Uterus (tissue), 4 donors: ENCODE measurements at places on chromosomes 1 and 21.

- peaks cover 3% of the 10 kb centered on the region for H3K4me1 ChIP-seq
- no peak overlapping the region for H3K4me3 ChIP-seq
- no peak overlapping the region for H3K27ac ChIP-seq
- H3K27me3 ChIP-seq, result no peaks in the 10 kb centered on the region
Measured at GRCh38 chr1:147824798-147825197, 64.4 kb upstream of the GJA5 start.

DNA sequence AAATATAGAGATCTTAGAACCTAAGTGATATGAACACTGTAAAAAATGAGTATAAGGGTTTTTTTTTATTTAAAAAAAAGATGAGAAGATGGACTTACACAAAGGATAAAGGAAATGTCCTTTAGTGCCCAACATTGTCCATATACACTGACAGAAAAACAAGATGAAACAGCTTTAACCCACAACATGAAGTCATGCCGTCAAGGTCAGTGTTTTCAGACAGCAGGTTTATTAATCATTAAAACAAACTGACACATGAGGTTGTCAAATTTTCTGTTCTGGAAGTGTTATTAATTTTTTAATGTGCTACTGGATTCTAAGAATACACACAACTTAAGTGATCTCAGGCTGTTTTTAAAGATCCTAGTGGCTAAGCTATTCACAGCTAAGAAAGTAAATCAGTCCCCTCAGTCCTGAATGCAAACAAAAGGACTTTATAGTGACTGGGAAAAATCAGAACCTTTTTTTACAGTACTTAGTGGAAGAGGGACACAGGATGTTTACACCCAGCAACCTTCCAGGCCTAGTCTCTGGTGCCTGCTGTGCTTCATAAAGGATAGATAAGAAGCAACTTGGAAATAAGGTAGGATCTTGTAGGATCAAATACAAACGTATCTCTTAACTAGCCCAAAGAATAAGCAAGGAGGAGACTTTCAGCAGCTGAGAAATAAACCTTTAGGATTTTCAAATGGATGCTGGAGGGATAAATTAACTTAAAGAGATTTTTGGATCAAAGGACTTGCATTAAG, 21.9 kb upstream of the PKN2 start:
- no peaks in the 10 kb centered on the region for H3K36me3 ChIP-seq
- DNase-seq, result no peak
- H3K4me1 ChIP-seq, result no peaks in the 10 kb centered on the region
- H3K4me3 ChIP-seq, result no peak overlapping the region
- no peaks in the 10 kb centered on the region for H3K27me3 ChIP-seq
- no peak overlapping the region for H3K27ac ChIP-seq

DNA sequence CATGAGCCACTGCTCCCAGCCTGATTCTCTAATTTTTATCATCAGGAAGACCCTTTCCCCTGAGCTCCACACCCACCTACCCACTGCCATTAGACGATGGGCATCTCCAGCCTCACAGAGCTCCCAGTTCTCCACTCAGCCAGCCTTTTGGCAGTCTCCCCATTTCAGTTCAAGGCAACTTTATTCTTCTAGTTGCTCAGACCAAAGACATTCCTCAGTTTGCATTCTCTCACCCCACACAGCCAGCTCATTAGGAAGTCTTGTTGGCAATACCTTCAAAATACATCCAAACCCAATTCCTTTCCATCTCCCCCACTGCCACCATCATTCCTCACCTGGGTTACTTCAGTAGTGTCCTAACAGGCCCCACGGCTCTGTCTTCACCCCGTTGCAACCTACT, 53.4 kb upstream of the COX20 start:
- no peak overlapping the region for H3K4me3 ChIP-seq
- H3K27me3 ChIP-seq, result no peaks in the 10 kb centered on the region
- H3K27ac ChIP-seq, result no peak overlapping the region
- DNase-seq, result no peak
- H3K36me3 ChIP-seq, result no peaks in the 10 kb centered on the region
- H3K4me1 ChIP-seq, result no peaks in the 10 kb centered on the region

DNA sequence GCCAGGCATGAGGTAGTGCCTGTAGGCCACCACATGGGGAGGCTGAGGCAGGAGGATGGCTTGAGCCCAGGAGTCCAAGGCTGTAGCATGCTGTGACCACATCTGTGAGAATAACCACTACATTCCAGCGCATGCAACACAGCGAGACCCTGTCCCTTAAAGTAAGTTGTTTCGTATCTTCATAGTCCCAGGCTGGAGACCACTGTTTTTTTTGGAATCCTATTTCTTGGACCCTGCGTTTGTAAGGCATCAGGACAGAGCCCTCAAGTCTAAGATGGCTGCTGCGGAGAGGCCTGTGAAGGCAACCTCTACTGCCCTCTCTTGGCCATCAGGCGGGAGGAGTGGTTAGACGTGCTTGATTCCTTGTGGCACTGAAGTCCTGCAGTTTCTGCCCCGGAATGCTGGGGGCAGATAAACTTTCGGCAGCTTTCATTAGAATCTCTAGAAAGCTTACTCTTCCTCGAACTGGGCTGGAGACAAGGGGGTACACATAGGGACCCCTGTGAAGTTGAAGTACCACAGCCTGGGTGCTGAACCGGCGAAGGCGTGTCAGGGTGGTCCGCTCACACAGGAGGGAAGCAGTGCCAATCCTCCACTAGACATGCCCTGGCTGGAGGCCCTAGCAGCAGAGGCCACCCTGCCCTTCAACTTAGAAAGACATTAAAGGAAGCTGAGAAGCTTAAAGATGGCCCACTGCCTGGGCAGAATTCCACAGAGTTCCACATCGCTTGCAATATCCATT, 36.6 kb downstream of the RABIF start:
- H3K4me1 ChIP-seq, result no peaks in the 10 kb centered on the region
- H3K27me3 ChIP-seq, result no peaks in the 10 kb centered on the region
- DNase-seq, result no peak
- no peak overlapping the region for H3K4me3 ChIP-seq

GRCh38 chr1:18325136-18325535, 155.6 kb upstream of the KLHDC7A start:
- H3K4me3 ChIP-seq, result no peak overlapping the region
- no peaks in the 10 kb centered on the region for H3K36me3 ChIP-seq
- H3K27me3 ChIP-seq, result no peaks in the 10 kb centered on the region
- H3K27ac ChIP-seq, result no peak overlapping the region
- no peaks in the 10 kb centered on the region for H3K4me1 ChIP-seq

GRCh38 chr1:151817353-151817730, 12.1 kb upstream of the LINGO4 start:
- H3K36me3 ChIP-seq, result no peaks in the 10 kb centered on the region
- no peak for DNase-seq
- no peaks in the 10 kb centered on the region for H3K4me1 ChIP-seq
- no peak overlapping the region for H3K27ac ChIP-seq
- H3K4me3 ChIP-seq, result no peak overlapping the region

- H3K27ac ChIP-seq, result no peak overlapping the region
- H3K36me3 ChIP-seq, result no peaks in the 10 kb centered on the region
- no peaks in the 10 kb centered on the region for H3K27me3 ChIP-seq
- no peaks in the 10 kb centered on the region for H3K4me1 ChIP-seq
- no peak overlapping the region for H3K4me3 ChIP-seq
Measured at GRCh38 chr1:210587566-210587965, 258.9 kb downstream of the HHAT start.

- no peaks in the 10 kb centered on the region for H3K36me3 ChIP-seq
- no peak overlapping the region for H3K4me3 ChIP-seq
- no peak for DNase-seq
- H3K27me3 ChIP-seq, result no peaks in the 10 kb centered on the region
- H3K4me1 ChIP-seq, result no peaks in the 10 kb centered on the region
Measured at GRCh38 chr21:17189963-17190362, 322.9 kb upstream of the CXADR start.

DNA sequence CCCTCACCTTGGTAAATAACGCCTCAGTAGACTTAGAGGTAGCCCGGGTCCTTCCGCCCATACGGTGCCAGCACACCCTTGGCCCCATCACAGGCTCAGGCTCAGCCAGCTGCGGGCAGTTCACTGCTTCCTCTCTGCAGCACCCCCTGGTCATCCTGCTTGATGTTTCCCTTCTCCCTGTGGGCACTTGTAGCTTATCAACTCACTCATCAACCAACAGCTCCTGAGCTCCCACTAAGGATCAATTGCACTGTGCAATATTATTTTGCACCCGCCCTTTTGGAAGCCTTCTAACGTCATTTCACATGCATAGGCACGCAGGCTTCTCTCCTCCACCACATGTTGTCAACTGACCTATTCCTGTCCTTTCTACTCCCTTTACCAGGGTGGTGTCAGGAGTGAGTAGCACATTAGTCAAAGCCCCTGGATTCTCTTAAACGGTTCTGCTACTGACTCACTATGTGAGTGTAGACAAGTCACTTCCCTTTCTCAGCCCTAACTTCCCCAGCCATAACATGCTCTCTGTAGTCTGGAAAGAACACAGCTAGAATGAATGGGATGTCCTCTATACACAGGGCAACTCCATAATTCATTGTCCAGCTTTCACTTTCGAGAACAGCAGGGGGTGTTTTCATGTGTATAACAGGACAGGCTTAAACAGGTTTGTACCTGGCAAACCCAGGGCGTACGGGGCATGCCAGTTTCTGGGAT, 47.1 kb upstream of the IRF2BP2 start:
- H3K36me3 ChIP-seq, result no peaks in the 10 kb centered on the region
- DNase-seq, result no peak
- no peak overlapping the region for H3K4me3 ChIP-seq
- H3K27me3 ChIP-seq, result no peaks in the 10 kb centered on the region

- no peaks in the 10 kb centered on the region for H3K36me3 ChIP-seq
- no peak overlapping the region for H3K4me3 ChIP-seq
- no peaks in the 10 kb centered on the region for H3K4me1 ChIP-seq
Measured at GRCh38 chr1:18831656-18832055, 27.8 kb downstream of the TAS1R2 start.

- peaks cover 9% of the 10 kb centered on the region for H3K4me1 ChIP-seq
- no peaks in the 10 kb centered on the region for H3K27me3 ChIP-seq
- no peak for DNase-seq
- no peaks in the 10 kb centered on the region for H3K36me3 ChIP-seq
- no peak overlapping the region for H3K4me3 ChIP-seq
- no peak overlapping the region for H3K27ac ChIP-seq
Measured at GRCh38 chr1:1038694-1039093, 18.8 kb downstream of the AGRN start.
